ENCODE measurements at places on chromosomes 2 and 18.

- no peak for DNase-seq
These were observed 78.7 kb downstream of the ICOS start for GRCh38 chr2:204015118-204015843.

GRCh38 chr2:105796791-105797190 is 52.1 kb downstream of the NCK2 start:
- DNase-seq = no peak

DNA sequence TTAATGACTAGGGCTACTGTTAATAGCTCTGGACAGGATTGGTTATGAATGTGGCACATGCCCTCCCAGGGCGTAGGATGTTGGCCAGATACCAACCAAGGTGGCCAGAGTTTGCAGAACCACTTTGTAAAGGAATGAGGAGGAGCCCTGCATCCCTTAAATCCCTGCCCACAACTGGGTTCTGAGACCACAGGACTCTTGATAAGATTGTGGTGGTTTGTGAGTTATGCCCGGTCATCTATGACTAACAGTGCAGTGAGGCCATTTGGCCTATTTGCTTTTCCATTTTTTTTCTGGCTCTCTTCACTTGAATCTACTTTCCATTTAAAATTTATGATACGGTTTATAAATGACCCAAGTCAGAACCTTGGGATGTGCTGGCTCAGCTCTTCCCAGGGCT is 294.5 kb downstream of the PRKCE start:
- no peak for DNase-seq

- no peak for DNase-seq
These were observed 79.5 kb downstream of the UPP2 start for GRCh38 chr2:158181171-158181570.

DNA sequence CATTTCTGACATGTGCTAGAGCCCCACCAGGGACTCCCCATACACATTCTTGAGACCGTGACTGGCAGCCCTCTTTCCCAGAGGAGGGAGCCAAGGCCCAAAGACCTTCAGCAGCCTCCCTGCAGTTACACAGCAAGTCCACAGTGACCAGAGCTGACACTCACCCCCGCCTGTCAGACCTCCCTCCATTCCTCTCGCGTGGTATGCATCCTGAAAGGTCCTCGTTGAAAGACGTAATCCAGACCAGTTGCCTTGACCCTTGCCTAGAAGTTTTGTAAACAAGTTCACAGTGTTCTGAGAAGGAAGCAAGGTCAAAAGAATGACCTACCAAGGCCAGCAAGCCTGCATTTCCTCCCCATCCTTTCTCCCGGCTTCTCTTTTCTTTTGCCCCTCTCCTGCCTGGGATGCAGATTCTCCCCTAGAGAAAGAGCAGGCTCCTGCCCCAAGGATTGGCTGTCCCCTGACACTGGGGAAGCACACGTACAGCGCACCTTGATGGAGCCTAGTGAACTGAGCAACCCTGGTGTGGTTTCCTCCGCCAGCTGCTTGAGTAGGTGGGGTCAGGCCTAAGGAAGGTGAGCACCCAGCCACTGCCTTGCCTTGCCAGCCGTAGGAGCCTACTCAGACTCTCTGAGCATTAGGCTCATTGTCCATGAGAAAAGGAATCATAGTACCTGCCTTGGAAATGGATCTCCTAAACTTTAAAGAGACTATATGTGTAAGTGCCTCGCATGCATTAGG is 18.3 kb downstream of the TRIB2 start:
- DNase-seq = no peak

- DNase-seq = peak; percentile 82
These were observed 104.8 kb downstream of the COLEC12 start for GRCh38 chr18:395456-396250.

DNA sequence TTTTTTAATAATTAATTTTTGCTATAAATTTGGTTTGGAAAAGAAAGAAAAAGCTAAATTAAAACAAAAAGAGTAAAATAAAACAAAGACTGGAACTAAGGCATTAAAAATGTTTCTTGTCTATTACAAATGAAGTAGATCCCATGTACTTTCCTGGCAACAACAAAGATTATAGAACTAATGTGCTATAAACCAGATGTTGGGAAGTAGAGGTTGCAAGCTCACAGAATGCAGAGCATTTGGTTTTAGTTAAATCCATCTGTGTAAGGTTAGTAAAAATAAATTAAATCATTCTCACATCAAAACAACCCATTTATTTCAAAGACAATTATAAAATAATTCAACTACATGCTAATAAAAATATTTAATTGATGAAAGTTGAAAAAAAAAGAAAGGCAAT is 157.2 kb upstream of the ZC3H15 start:
- no peak for DNase-seq

DNA sequence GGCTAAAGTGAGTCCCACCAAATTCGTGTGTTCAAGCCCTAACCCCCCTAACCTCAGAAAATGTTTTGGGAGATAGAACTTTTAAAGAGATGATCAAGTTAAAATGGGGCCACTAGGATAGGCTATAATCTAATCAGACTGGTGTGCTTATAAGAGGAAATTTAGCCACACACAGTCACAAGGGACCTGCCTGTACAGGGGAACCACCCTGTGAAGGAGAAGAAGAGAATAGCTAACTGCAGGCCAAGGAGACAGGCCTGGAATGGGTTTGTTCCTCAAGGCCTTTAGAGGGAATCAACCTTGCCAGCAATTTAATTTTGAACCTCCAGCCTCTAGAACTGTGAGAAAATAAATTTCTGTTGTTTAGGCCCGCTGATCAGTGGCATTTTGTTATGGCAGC is 36.0 kb upstream of the TANK start:
- no peak for DNase-seq

GRCh38 chr2:216114714-216115531 is 5.8 kb downstream of the XRCC5 start:
- peak; percentile 100 for DNase-seq

- DNase-seq = no peak
These were observed 901.2 kb downstream of the DCC start for GRCh38 chr18:53241161-53241560.

GRCh38 chr2:21644266-21644665 is 520.5 kb downstream of the TDRD15 start:
- no peak for DNase-seq

- no peak for DNase-seq
These were observed 238.0 kb downstream of the UBE2E3 start for GRCh38 chr2:181218401-181218821.

- peak; percentile 25 for DNase-seq
These were observed 39.4 kb upstream of the TXNDC2 start for GRCh38 chr18:9846162-9846925.

- no peak for DNase-seq
These were observed 269.3 kb upstream of the NCKAP5 start for GRCh38 chr2:133837441-133838094.

GRCh38 chr18:48885924-48886400 is 64.8 kb downstream of the SMAD7 start:
- no peak for DNase-seq

DNA sequence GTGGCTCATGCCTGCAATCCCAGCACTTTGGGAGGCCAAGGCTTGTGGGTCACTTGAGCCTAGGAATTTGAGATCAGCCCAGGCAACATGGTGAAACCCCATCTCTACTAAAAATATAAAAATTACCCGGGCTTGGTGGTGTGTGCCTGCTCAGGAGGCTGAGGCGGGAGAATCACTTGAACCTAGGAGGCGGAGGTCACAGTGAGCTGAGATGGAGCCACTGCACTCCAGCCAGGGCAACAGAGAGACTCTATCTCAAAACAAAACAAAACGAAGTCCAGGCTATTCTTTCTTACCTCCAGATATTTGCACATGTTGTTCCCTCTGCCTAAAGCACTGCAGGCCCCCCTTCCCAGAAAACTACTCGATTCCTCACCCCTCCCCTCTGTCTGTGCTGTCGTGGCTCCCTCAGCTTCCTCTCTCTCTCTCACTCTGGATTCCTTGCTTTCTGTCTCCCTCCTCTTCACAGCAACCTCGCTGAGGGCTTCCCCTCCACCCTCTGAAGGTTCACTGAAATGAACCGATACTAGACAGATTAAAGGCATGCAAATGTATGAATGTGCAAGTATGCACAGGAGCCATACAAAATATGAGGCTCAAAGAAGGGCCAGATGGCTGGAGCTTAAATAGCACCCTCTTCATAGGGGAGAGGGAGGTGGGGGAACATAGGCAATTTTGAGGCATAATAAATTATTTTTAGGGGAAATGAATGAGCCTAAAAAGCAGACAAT is 18.5 kb downstream of the TMEM177 start:
- no peak for DNase-seq

GRCh38 chr2:230564805-230565779 is 147.6 kb upstream of the CAB39 start:
- no peak for DNase-seq

DNA sequence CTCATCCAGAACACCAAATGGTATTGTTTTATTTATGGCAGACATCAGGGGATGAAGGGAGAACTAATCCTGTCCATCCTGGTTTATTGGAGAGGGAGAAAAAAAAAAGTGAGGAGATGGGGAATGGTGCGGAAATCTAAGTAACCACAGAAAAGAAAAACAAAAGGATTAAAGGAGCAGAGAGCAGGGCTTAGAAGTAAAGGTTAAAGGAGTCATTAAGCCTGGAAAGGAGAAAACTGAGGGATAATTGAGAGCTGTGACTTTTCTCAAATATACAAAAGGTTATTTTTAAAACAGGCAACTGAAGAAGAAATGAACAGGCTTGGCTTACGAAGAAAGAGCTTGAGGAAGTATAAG is 127.2 kb upstream of the PPP1CB start:
- DNase-seq = no peak

DNA sequence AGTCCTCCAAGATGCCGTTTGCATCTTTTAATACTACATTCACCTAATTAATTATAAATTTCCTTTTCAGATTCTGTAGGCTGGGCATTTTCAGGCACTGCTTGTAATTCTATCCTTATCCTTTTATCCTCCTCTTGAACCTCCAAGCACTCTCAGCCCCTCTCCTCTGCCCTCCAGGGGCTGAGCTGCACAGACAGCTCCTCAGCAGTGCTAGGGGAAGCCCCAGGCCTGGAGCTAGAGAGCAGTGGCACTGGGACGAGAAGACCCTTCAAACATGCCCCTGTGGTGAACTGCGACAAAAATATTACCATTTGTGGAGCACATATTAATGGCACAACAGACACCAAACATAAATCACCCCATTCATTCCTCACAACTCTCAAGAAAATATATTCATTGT is 32.9 kb downstream of the CFAP210 start:
- DNase-seq = peak; percentile 30

DNA sequence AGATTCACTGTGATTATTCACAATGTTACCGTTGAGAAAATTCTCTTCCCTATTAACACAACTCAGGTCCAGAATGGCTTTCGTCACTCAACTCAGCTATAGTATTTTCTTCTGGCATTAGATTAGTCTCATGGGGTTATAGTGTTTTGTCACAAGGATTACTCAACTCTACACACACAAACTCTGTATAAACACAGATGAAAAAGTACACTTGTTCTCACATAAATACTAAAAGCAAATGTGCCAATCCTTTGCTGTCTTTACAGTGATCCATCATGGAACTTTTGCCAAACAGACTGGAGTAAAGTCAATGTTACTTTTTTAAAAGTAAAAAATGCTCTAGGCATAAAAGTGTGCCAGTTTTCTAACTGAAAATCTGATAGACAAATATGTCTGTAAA is 267.6 kb downstream of the RBM43 start:
- peak; percentile 50 for DNase-seq

GRCh38 chr2:29532436-29532835 is 388.9 kb downstream of the ALK start:
- peak; percentile 2 for DNase-seq

DNA sequence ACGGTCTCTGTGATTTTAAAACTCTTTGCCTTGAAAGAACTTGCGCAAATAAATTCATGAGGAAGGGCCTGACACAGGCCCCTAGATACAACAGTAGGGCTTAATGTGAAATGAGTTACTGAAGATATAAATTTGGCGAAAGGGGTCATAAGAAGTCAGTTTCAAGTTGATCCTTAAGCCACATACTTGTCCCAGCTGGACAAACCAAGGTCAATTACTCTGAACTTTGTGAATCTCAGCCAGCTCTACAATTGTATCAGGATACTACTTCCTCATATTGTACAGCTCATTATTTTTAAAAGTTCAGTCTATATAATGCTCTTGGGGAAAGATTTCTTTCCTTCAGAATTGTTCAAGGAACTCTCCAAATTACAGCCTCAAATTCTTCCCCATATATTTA is 432.8 kb downstream of the METTL4 start:
- DNase-seq = no peak

GRCh38 chr2:97662386-97662894 is 1.4 kb downstream of the ACTR1B start:
- DNase-seq = no peak

DNA sequence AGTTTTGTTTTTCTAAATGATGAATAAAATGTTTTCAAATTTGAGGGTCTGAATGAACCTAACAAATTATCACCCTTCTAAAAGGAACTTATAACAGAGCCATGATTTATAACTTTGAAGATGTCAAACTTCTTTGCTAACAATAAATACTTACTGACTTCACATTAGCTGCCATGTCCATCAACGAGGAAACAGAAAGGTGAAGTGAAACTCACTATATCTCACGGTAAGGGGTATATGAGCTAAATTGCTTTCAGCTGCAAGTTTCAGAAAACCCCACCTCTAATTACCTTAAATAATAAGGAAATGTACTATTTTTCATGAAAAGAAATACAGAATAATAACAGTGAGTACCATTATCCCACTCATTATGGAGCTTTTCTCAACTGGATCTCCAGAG is 350.8 kb upstream of the NT5C1B start:
- DNase-seq = no peak

- DNase-seq = no peak
These were observed 129.9 kb upstream of the HS6ST1 start for GRCh38 chr2:128448331-128449225.

DNA sequence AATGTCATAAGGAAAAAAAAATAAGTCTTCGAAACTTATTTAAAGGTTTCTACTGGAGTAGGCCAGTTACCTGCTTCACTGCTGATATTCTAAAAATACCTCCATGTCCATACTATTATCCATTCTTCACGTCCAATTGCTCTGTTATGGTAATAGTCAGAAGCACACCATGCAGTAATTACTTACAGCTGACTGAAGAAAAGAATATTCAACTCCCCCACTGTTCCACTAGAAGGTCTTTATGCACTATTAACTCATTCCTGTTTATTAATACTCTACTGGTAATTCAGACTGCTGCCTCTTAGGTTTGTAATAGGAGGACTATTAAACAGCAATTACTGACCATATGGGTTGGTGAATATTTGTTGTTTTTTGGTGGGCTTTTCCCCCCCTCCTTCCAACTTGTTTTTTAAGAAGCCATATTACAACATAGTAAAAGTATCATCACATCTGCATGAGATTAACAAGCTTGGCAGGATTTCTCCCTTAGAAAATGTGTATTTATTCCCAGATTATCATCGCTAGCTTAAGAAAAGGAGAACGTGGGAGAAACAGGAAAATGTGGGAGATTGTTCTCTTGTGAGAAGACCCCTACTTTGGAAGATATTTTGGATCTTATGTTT is 806.4 kb upstream of the FANCL start:
- DNase-seq = no peak

GRCh38 chr18:11021477-11021876 is 127.9 kb downstream of the PIEZO2 start:
- DNase-seq = no peak

Data from cardiac muscle cell (in vitro differentiated cells and primary cell).